Muscle of leg (tissue), 16 donors: ENCODE measurements at places on chromosomes 3 and 15. TPM values are rescaled to one million over a fixed set of nuclear protein-coding genes. Genes with fewer than 3 reads are reported as not detected.
A peak's percentile ranks its signal among the peaks of the same experiment; 100 is the strongest.

GRCh38 chr3:185585518-185585858 lies 607 bp upstream of the SENP2 start:
- H3K4me3 ChIP-seq: peak overlapping the region; percentile 100
- H3K36me3 ChIP-seq: no peaks in the 10 kb centered on the region
- peaks cover 3% of the 10 kb centered on the region for H3K27me3 ChIP-seq
- H3K27ac ChIP-seq: peak overlapping the region; percentile 93

DNA sequence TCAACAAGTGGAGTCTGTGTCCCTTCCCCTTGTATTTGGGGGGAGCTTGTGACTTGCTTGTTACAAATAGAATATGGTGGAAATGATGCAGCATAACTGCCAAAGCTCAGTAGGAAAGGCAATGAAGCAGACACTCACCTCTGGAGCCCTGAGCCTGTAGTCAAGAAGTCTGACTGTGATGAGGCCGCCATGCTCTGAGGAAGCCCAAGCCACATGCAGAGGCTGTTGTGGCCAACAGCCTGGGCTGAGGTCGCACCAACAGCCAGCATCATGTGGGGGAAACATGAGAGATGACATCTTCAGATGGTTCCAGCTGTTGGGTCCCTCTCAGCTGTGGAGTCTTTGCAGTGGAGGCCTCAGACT lies 161.4 kb downstream of the CHSY1 start:
- no peaks in the 10 kb centered on the region for H3K27me3 ChIP-seq
- DNase-seq: no peak
- peaks cover 49% of the 10 kb centered on the region for H3K4me1 ChIP-seq
- no peak overlapping the region for H3K27ac ChIP-seq
- H3K36me3 ChIP-seq: no peaks in the 10 kb centered on the region
- no peak overlapping the region for H3K4me3 ChIP-seq

- no peak for DNase-seq
- H3K4me3 ChIP-seq: no peak overlapping the region
- peaks cover 10% of the 10 kb centered on the region for H3K4me1 ChIP-seq
- no peaks in the 10 kb centered on the region for H3K27me3 ChIP-seq
- no peaks in the 10 kb centered on the region for H3K36me3 ChIP-seq
These were observed 36.4 kb downstream of the ZMAT3 start for GRCh38 chr3:179035232-179035631.

The CKMT1B gene
- total RNA-seq: not detected

The MASP1 gene
- total RNA-seq: 8.2 TPM

- DNase-seq: no peak
- no peaks in the 10 kb centered on the region for H3K27me3 ChIP-seq
- no peak overlapping the region for H3K4me3 ChIP-seq
- no peak overlapping the region for H3K27ac ChIP-seq
These were observed 98.3 kb upstream of the SPATA12 start for GRCh38 chr3:56962206-56962605.

DNA sequence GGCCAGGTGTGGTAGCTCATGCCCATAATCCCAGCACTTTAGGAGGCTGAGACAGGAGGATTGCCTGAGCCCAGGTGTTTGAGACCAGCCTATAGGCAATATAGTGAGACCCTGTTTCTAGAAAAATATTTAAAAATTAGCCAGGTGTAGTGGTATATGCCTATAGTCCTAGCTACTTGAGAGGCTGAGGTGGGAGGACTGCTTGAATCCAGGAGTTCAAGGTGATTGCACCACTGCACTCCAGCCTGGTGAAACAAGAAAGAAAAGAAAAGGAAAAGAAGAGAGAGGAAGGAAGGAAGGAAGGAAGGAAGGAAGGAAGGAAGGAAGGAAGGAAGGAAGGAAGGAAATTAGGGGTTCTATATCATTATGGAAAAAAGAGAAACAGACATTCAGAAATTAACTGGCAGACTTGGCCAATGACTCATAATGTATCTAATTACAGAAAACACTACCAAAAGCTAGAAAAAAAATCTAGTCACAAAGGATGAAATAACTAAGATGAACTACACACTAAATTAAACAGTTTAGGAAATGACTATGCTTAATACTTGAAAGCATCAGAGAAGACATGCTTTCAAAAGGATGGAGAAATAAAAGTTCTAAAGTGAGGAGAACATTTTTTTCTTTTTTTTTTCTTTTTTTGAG lies 45.4 kb upstream of the TERB2 start:
- no peak overlapping the region for H3K4me3 ChIP-seq
- no peaks in the 10 kb centered on the region for H3K4me1 ChIP-seq
- no peak for DNase-seq
- H3K27ac ChIP-seq: no peak overlapping the region
- no peaks in the 10 kb centered on the region for H3K27me3 ChIP-seq

GRCh38 chr3:42517117-42517516 lies 14.7 kb downstream of the VIPR1 start:
- DNase-seq: no peak
- H3K27me3 ChIP-seq: no peaks in the 10 kb centered on the region
- H3K4me1 ChIP-seq: no peaks in the 10 kb centered on the region

- no peak overlapping the region for H3K4me3 ChIP-seq
- no peaks in the 10 kb centered on the region for H3K4me1 ChIP-seq
- no peak overlapping the region for H3K27ac ChIP-seq
- no peaks in the 10 kb centered on the region for H3K36me3 ChIP-seq
- no peaks in the 10 kb centered on the region for H3K27me3 ChIP-seq
These were observed 292.5 kb downstream of the CHST2 start for GRCh38 chr3:143412084-143412483.

The GABRB3 gene
- 2.3 TPM for total RNA-seq

DNA sequence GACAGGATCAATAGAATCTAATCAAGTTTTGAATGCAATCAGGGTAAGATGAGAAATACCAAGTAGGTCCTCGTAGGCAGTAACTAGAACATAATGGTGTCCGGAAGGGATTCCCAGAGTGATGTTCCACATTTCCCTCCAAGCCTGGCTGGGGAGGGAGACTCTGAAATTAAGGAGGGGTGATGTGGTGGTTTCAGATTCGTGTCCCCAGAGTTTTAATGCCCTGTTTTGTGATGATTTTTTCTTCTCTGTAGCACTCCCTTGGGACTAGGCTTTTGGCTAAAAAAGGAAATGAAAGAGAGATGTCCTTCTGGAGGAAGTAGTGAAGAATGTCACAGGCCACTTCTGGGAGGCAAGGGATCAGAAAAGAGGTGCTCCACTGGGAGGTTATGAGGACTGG lies 108.3 kb upstream of the CACNA2D3 start:
- peak; percentile 50 for DNase-seq
- H3K36me3 ChIP-seq: no peaks in the 10 kb centered on the region
- H3K4me3 ChIP-seq: no peak overlapping the region
- H3K27me3 ChIP-seq: no peaks in the 10 kb centered on the region

- no peak for DNase-seq
- H3K27ac ChIP-seq: no peak overlapping the region
- H3K27me3 ChIP-seq: no peaks in the 10 kb centered on the region
- H3K4me1 ChIP-seq: no peaks in the 10 kb centered on the region
- no peak overlapping the region for H3K4me3 ChIP-seq
- no peaks in the 10 kb centered on the region for H3K36me3 ChIP-seq
These were observed 188.8 kb upstream of the CRBN start for GRCh38 chr3:3368306-3368705.

DNA sequence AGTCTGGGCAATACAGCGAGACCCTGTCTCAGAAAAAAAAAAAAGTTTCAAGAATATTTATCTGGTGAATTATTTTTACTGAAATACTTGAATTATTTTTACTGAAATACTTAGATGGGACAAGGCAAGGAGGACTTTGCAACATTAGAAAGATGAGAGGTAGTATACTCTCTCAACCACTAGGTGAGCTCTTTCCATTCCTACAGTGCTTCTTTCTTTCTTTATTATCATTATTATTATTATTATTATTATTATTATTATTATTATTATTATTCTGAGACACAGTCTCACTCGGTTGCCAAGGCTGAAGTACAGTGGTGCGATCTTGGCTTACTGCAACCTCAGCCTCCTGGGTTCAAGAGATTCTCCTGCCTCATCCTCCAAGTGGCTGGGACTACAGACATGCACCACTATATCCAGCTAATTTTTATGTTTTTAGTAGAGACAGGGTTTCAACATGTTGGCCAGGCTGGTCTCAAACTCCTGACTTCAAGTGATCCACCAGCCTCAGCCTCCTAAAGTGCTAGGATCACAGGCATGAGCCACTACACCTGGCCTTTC lies 468.8 kb downstream of the MAGI1 start:
- H3K36me3 ChIP-seq: no peaks in the 10 kb centered on the region
- H3K4me1 ChIP-seq: peaks cover 3% of the 10 kb centered on the region
- no peaks in the 10 kb centered on the region for H3K27me3 ChIP-seq
- H3K27ac ChIP-seq: no peak overlapping the region
- no peak for DNase-seq

DNA sequence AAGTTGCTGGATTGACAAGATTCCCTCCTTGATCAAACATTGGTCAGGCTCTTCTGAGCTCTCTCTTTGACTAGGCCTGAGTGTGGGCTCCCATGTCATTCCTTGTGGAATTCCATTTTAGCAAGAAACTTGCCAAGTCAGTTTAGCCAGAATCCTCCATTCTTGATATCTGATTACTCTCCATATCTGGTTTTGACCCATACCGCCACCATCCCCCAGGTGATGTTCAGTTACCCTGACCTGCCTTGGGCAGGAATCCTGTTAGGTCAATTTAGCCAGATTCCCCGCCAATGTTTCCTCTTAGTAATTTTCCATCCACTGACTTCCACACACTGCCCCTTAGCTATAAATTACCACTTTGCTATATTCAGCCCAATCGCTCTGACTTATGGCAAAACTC lies 1.0 kb upstream of the PCCB start:
- no peak overlapping the region for H3K27ac ChIP-seq
- DNase-seq: no peak
- no peaks in the 10 kb centered on the region for H3K36me3 ChIP-seq

- DNase-seq: no peak
- no peak overlapping the region for H3K4me3 ChIP-seq
- no peak overlapping the region for H3K27ac ChIP-seq
These were observed 336.1 kb upstream of the THBS1 start for GRCh38 chr15:39244776-39245175.

DNA sequence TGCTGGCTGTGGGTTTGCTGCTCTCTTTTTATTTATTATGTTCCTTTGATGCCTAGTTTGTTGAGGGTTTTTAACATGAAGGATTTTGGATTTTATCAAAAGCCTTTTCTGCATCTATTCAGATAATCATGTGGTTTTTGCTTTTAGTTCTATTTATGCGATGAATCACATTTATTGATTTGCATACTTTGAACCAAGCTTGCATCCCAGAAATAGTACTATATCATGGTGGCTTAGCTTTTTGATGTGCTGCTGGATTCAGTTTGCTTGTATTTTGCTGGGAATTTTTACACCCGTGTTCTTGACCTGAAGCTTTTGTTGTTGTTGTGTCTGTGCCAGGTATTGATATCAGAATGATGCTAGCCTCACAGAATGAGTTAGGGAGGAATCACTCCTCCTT lies 48.4 kb downstream of the MCTP2 start:
- no peaks in the 10 kb centered on the region for H3K4me1 ChIP-seq
- H3K36me3 ChIP-seq: no peaks in the 10 kb centered on the region
- H3K27me3 ChIP-seq: no peaks in the 10 kb centered on the region
- H3K27ac ChIP-seq: no peak overlapping the region
- no peak overlapping the region for H3K4me3 ChIP-seq

DNA sequence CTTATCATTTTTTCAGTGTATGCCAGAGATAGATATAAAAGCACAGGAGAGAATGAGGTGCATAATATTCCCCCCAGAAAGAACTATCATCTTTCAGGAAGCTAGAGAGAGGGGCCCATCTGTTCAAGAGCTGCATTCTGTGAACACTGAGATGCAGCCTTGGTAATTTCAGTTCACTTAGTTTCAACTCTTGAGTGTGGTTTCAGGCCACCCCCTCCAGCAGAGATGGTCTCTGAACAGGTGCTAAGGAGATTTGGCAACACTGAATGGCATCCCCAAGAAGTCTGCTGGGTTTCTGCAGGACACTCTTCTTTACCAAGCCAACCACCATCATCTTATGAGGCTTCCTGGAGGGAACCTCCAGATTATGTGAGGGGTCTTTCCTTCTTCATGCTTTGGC lies 30.4 kb upstream of the LIMD1 start:
- no peak for DNase-seq
- no peak overlapping the region for H3K27ac ChIP-seq
- H3K36me3 ChIP-seq: no peaks in the 10 kb centered on the region
- H3K4me1 ChIP-seq: peaks cover 35% of the 10 kb centered on the region
- no peaks in the 10 kb centered on the region for H3K27me3 ChIP-seq

DNA sequence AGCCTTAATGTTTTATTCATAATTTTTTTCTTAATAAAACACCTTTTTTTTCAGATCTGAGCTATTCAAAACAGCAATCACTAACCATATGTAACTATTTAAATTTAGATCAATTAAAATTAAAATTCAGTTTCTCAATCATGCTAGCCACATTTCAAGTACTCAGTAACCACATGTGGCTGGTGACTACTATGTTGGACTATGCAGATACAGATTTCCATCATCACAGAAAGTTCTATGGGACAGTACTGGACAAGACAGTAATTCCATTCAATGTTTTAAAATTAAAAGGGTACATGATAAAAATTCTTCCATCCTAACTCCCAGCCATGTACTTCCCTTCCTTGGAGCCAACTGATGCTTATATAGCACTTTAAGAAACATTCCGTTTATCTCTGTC lies 119.3 kb downstream of the GLDN start:
- no peak for DNase-seq
- no peak overlapping the region for H3K4me3 ChIP-seq
- H3K27ac ChIP-seq: no peak overlapping the region

GRCh38 chr3:52721002-52721729 lies 15.3 kb downstream of the SPCS1 start:
- H3K4me3 ChIP-seq: no peak overlapping the region
- H3K27me3 ChIP-seq: no peaks in the 10 kb centered on the region
- DNase-seq: peak; percentile 62
- no peak overlapping the region for H3K27ac ChIP-seq
- no peaks in the 10 kb centered on the region for H3K4me1 ChIP-seq

- H3K4me3 ChIP-seq: no peak overlapping the region
- H3K27ac ChIP-seq: no peak overlapping the region
- peaks cover 51% of the 10 kb centered on the region for H3K36me3 ChIP-seq
- H3K4me1 ChIP-seq: peaks cover 5% of the 10 kb centered on the region
These were observed 7.4 kb upstream of the SNX22 start for GRCh38 chr15:64144192-64144564.

The B3GALNT1 gene
- total RNA-seq: 20.4 TPM

DNA sequence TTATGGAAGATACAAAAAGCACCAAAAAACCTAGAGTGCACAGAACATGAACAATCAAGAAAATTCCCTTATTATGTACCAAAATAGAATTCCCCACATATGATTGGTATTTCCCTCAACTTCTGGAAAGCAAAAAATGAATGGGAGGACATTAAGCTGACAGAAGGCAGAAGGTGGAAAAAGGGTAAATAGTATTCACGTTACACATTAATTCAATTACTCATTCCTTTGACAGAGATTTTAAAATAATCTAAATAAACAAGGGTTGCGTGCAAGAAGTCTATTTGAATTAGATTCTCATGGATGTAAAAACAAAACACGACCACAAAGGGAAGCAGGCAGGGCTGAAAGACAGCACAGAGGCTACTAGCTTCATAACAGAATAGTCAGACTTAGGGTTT lies 260.5 kb upstream of the ZPLD1 start:
- no peaks in the 10 kb centered on the region for H3K27me3 ChIP-seq
- no peak for DNase-seq
- H3K4me1 ChIP-seq: peaks cover 1% of the 10 kb centered on the region
- no peak overlapping the region for H3K27ac ChIP-seq
- H3K4me3 ChIP-seq: no peak overlapping the region
